ENCODE measurements at places on chromosomes 5 and 9.

DNA sequence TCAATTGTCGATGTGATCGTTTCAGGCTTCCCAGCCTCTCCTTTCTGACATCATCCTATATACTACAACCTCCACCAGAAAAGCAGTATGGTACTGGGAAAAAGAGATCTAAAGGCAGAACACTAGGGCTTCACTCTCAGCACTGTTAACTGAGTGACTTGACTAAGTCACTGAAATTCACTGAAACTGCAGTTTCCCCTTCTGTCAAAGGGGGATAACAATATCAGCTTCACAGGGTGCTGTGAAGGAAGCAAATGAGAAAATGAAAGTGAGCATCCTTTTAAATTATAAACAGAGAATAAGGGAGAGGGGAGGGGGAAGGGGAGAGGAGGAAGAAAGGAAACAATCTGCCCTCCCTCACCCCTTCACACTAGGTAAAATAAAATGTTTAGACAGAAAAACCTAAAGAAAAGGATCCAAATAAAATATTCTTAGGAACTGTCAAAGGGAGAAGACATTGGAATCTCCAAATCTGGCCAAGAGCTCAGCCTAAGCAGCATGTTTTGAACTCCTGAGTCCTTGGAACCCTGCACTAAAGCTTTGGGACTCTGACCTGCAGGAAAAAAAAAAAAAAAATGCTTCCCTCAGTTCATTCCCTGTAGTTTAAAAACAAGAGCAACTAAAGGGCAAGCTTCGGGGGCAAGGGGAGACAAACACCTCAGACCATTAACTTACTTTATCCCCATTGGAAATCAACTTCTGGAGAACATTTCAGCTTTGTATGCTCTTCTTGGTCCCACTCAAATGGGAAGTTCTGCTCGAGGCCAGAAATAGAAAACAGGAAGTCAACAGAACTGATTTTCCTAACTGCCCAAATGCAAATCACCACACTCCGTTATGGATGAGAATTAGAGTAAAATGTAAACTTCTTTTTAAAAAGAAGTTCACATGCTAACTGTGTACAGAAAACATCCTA, 178.3 kb downstream of the DEPDC1B start:
- DNase-seq, result no peak

GRCh38 chr5:43592363-43592762, 10.6 kb upstream of the NNT start:
- no peak for DNase-seq

DNA sequence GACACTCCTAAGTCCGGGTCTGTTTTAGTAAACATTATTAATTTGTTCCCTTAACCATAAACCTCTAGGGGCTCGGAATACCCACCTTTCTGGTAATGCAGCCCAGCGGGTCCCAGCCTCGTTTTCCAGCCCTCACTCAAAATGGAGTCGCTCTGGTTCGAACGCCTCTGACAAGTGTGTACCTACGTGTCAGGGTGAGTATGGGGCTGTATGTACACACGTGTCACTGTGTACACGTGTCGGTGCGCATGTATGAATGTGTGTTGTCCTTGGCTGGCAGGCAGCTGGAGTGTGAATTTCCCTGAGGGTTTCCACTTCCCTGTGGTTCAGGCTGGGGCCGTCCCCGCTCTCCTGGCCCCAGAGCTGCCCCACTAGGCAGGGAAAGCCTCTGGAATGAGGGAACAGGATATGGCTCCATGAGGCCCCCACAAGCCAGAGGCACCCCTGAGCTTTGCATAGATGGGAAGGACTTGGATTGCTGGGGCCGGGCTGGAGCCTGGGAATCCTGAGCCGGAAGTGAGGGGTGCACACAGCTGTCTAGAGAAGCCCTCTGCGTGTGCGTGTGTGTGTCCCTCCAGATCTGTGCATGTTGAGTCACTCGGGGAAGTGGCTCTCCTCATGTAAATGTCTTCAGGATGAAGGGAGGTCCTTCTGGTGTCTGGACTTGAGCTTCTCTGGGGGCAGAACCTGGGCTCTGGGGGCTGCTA, 160.8 kb upstream of the IER5L start:
- DNase-seq, result no peak

GRCh38 chr5:67437905-67438845, 241.6 kb upstream of the CD180 start:
- peak; percentile 74 for DNase-seq

GRCh38 chr5:1538741-1539392, 15.1 kb upstream of the LPCAT1 start:
- no peak for DNase-seq

DNA sequence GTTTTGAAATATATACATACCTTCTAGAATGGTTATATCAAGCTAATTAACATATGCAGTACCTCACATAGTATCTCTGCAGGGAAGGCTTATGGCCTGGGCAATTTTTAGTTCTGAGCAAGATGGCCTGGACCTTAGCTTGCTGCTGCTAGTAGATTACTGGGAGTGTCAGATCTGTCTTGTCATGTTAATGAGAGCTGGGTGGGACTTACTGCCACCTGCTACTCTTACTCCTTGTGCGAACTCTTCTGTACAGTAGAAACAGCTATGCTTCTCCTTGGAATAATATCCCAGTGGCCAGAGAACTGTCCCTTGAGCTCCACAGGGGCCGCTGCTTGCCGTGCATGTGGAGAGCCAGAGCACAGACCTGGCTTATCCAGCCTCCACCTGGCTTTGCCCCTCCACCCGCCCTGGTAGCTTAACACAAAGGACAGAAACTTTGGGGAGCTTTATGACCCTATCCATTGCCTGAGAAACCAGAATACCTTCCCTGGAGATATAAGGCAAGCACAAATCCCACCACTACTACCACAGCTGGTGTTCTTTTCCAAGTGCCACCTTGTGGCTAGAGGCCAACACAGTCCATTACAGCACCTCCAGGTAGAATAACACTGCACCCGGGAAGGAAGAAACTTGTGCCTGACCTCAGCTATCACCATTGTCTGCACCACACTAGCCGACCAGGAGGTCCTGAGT, 74.4 kb upstream of the RUSC2 start:
- DNase-seq, result no peak

GRCh38 chr5:36047384-36048160, 19.1 kb downstream of the UGT3A2 start:
- DNase-seq, result no peak

DNA sequence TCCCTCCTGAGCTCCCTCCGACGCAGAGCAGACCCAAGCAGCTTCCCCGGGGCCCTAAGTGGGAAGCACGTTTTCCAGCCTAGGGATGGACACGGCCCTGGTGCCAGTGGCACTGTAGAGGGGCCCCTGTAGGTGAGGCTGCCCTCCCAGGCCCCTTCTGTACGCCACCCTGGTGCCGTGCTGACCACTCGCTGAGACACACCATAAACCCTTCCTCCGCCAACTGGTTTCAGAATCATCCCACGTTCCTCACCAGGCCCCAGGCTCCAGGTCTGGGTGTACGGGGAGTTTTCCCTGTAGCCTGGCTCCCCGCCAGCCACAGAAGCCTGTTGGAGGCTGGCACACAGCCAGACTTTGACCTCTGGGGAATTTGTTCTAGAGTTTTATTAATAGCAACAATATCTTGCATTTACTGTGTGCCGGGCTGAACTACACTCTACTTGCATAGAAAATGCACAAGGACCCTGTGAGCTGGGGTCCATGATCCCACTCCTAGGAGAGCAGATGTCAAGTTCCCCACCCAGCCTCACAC, 18.2 kb upstream of the WDR38 start:
- peak; percentile 36 for DNase-seq

DNA sequence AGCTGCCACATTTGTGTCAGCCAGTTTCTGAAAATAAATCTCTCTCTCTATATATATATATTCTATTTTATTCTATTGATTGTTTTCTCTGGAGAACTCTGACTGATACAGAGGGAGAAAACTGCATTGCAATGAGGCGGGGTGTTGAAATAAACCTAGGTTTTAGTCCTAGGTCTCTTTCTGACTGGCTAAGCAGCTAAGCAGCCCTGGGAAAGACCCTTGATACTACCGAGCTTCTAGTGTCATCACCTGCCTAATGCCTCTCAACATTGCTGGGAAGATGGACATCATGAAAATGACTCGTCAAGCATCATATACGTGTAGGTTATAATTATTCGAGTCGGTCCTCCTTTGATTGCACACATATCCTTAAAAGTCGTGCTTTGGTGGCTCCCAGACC, 166.5 kb upstream of the IL12B start:
- DNase-seq, result no peak

DNA sequence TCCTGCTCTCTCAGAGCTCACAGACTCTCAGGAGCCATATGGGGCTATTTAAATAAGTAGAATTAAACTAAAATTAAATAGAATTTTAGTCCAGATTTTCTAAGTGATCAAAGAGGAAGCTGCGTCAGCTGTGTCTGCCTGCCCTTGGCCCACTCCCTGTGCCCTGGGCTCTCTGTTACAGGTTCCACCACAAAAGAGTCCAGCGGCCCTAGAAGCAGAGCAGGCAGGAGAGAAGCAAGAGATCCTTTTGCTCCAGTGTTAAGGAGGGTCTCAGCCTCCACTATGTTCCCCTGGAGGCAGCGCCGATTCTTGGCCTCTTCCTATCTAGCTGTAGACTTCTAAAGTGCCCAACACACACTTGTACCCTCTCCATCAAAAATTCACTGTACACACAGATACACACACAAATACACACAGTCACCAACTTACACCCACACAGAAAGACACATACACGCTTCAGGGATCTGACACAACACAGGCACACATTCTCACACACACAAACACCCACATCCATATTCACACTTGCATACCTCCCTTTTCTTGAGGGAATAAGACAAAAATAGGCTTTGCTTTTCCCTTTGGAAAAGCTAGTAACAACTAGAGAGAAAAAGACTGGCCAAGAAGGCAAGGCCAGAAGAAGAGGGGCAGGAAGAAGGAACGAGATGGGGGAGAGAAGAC, 5.5 kb upstream of the TNIP1 start:
- no peak for DNase-seq

DNA sequence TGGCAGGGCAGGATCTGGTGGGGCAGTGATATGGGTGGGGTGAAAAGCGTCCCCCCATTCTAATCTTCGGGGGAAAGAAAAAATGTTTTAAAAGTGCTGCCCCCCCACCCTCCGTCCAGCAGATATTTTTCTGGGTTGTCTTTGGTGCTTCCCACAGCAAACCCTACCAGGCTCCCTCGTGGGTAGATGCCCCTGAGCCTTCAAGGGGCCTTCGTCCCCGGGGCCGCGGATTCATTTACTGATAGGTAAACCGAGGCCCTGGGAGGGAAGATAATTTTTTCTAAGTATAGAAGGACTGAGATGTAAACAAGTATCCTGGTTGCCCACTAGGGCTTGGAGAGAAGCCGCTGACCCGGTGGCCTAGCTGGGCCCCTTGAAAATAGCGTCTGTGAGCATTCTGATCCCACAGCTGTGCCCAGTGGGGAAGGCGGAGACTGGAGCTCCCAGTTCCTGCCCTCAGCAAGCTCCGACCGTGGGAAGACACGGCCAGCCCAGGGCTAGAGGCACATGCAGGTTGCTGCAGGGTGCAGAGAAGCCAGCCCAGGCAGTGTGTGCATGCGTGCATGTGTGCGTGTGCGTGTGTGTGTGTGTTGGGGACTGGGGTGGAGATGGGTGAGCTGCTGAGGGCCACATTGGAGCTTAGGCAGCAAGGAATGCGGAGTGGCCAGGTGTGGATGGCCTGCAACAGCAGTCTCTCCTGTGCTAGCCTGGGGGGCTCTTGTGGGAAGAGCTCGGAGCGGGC, 6.0 kb upstream of the RXRA start:
- no peak for DNase-seq

GRCh38 chr9:7320841-7321240, 478.7 kb downstream of the DMAC1 start:
- DNase-seq, result no peak

DNA sequence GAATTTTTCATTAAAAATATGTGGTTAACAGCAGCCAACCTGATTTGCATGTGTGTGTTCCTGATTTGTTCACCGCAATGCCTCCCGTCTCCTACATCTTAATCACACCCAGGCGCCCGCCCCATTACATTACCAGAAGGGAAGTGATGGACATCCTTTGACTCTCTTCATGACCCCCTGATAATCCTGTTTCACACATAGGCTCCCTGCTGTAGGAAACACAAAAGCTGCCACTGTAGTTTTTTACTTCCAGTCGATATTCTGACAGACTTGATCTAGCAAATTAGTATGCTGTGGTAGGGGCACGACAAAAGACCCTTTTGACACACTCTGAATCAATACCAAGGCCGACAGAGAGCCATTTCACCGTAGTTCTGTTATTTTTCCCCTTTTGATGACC, 287.8 kb upstream of the ISL1 start:
- no peak for DNase-seq

DNA sequence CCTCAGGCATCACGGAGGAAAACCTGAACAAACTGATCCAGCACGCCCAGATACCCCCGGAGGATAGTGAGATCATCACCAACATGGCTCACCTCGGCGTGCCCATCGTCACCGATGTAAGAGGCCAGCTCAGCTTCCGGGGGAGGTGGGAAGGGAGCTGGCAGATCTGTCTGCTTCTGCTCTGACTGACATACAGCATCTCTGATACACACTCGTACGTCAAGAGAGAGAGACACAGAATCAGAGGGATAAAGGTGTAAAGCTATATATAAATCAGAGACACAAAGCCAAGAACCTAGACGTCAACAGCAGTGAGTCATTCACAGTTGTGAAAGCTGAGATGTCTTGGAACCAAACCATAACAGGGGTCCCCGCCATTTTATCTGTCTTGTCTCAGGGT, 30.1 kb upstream of the CFAP157 start:
- DNase-seq, result no peak

DNA sequence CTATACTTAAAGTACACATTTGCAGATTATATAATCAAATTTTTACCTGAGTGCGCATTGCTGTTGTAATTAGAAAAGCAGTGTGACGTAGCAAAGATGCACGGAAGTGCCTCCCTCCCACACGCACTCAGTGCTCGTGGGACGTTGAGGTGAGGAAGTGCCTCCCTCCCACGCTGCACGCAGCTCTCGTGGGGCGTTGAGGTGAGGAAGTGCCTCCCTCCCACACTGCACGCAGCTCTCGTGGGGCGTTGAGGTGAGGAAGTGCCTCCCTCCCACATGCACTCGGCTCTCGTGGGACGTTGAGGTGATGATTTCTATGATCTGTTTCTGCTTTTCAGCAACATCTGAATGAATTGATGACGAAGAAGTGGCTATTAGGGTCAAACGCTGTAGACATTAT, 21.0 kb downstream of the EXOC3 start:
- no peak for DNase-seq

GRCh38 chr5:150309101-150309885, 6.6 kb upstream of the ARSI start:
- DNase-seq, result no peak

GRCh38 chr5:146040527-146040926, 64.8 kb downstream of the PLAC8L1 start:
- no peak for DNase-seq

- DNase-seq, result no peak
Measured at GRCh38 chr9:98067184-98067583, 10.7 kb downstream of the NANS start.

DNA sequence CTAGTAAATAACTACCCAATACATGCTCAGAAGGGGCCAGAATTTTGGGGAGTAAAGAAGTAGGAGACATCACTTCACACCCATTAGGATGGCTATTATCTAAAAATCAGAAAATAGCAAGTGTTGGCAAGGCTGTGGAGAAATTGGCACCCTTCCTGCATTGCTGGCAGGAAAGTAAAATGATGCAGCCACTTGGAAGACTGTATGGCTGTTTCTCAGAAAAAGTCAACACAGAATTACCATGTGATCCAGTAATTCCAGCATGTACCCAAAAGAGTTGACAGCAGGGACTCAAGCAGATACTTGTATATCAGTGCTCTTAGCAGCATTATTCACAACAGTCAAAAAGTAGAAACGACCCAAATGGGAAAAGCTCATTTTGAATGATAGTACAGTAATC, 107.6 kb downstream of the APBA1 start:
- DNase-seq, result peak; percentile 14

Measured in fibroblast of gingiva (primary cell).